Natural killer cell treated with Interleukin-12 subunit alpha and Interleukin-12 subunit beta and Interleukin-15 and Interleukin-18, amount 100 ng/mL, for 72 hours (primary cell): ENCODE measurements at places on chromosomes 12 and 14.

DNA sequence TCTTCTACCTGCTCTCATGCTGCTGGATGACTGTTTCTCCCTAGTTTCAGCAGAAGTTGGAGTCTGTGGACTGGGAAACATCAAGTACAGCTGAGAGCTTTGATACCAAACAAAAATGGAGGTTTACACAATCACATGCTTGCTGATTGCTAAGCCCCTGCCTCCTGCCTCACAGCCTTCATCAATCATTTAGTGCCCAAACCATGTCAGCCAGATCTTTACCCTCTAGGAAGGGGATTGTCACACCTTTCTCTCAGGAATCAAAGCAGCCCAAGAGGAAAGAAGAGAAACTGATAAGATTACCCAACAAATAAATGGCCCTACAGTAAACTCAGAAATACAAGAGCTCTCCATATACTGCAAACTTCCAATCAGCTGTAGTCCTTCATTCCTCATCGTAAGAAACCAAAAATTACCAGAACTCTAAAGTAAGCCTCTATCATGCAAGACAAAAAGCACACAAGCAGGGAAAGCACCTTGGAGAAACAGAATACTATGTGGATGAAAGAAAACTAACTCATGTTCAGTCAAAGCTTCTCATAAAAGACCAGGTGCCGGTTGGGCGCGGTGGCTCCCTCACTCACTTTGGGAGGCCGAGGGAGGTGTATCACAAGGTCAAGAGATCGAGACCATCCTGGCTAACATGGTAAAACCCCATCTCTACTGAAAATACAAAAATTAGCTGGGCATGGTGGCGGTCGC is 63.6 kb upstream of the RESF1 start:
- peaks cover 66% of the 10 kb centered on the region for H3K4me1 ChIP-seq
- peak overlapping the region; percentile 90 for H3K4me3 ChIP-seq
- H3K27ac ChIP-seq: peak overlapping the region; percentile 99

GRCh38 chr12:58976146-58976545 is 55.8 kb upstream of the LRIG3 start:
- H3K4me1 ChIP-seq: no peaks in the 10 kb centered on the region
- H3K36me3 ChIP-seq: no peaks in the 10 kb centered on the region

- H3K36me3 ChIP-seq: no peaks in the 10 kb centered on the region
- no peak for DNase-seq
- H3K4me3 ChIP-seq: no peak overlapping the region
- H3K27me3 ChIP-seq: peaks cover 6% of the 10 kb centered on the region
- no peaks in the 10 kb centered on the region for H3K4me1 ChIP-seq
- no peak overlapping the region for H3K27ac ChIP-seq
Measured at GRCh38 chr12:64892561-64892960, 68.1 kb downstream of the TBC1D30 start.

DNA sequence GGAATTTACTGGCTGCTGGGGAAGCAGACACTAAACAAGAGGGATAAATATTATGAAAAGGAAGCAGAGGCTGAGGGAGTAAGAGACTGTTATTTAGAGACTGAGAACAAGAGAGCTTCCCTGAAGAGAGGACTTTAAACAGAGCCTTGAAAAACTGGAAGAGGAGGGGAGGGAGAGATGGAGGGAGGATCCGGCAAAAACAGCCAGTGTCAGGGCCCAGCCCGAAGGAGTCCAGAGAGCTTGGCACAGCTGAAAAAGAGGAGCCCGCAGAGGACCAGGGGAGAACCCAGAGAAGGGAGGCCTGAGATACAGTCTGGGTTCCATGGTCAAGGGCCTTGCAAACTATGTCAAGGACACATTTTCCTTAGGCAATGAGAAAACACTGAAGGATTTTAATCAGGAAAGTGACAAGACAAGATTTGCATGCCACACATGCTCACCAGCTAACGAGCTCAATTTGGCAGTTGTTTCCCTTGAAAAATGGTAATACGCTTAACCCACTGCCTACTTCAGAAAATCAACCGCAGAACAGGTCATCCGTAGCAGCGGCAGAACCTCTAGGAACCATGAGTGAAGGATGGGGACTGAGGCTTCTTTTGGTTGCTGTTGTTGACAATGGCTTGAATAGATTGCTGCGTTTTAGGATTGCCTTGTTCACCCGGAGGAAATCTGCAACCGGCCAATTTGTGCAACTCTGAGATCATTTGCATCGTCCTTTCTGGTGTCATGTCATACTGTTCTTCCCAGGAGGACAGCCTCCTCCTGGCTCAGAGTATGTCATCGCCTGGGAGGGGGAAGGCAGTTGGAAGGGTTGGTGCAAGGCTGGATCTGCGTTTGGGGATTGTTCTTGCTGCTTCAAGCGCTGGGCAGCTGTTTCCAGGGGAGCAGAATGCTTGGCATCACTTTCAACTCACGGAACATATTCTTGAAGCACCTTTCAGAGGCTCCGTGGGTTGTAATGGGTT is 108.2 kb downstream of the PRMT8 start:
- H3K27me3 ChIP-seq: peaks cover 3% of the 10 kb centered on the region
- no peaks in the 10 kb centered on the region for H3K36me3 ChIP-seq
- H3K4me3 ChIP-seq: no peak overlapping the region
- peak; percentile 1 for DNase-seq
- H3K27ac ChIP-seq: no peak overlapping the region

GRCh38 chr12:46386877-46387629 is 14.5 kb upstream of the SLC38A2 start:
- no peaks in the 10 kb centered on the region for H3K36me3 ChIP-seq
- peaks cover 31% of the 10 kb centered on the region for H3K4me1 ChIP-seq
- no peak overlapping the region for H3K27ac ChIP-seq
- peak overlapping the region; percentile 34 for H3K4me3 ChIP-seq
- DNase-seq: no peak
